ENCODE measurements at places on chromosomes 3 and 15. TPM values are rescaled to one million over a fixed set of nuclear protein-coding genes. Genes with fewer than 3 reads are reported as not detected.
A peak's percentile ranks its signal among the peaks of the same experiment; 100 is the strongest.

The PARP6 gene
- 55.3 TPM for total RNA-seq

DNA sequence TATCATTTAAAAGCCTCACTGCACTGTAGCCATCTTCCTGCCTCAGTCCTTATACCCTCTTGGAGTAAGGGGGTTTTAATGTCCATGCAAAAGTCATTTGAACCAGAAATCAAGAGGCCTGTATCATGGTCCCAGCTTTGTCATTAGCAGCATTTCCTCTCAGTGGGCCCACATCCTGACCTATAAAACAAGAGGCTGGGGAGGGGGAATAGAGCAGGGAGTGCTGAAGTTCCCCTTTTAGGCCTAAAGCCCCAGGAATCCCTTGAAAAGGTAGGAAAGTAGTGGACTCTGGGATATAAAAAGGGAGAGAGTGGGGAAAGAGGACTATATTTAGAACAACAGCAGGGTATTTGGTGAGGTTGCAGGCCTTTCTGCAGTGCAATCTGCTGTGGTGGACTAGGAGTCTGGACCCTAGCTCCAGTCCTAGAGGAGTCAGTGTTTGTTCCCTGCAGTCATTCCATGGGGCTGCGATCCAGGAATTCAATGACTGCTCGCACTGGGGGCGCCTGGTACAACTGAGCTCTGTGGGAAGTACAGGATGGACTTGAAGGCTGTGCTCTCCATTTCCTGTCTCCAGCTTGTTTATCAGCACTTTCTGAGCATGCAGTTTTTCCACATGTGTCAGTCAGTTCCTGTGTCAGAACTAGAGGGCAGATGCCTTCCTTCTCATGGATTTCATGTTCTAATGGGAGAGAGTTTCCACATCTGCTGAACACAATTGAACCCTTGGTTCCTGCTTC lies 46.8 kb downstream of the PDHB start:
- no peak overlapping the region for H3K4me3 ChIP-seq
- no peak overlapping the region for H3K27ac ChIP-seq
- H3K36me3 ChIP-seq, result no peaks in the 10 kb centered on the region
- peak; percentile 57 for DNase-seq

- no peak for DNase-seq
- H3K4me1 ChIP-seq, result no peaks in the 10 kb centered on the region
- H3K4me3 ChIP-seq, result no peak overlapping the region
- H3K36me3 ChIP-seq, result peaks cover 5% of the 10 kb centered on the region
Measured at GRCh38 chr15:76401285-76401684, 64.7 kb downstream of the ISL2 start.

DNA sequence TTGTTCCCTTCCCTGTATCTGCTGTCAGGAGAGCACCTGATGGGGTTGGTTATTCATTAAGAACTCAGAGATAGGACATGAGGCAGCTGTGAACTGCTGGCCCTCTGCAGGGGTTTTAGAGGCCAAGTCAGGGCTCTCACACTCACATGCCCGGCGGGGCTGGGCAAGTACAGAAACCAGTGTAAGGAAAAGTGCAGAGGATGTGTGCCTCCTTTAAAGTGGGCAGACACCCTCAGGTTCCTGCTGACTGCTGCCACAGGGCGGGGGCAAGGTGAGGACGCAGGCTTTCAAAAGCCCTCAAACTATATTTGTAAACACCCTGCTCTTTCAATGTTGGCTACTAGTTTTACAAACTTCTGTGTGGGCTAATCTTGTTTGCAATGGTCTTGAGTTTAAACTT lies 22.4 kb downstream of the CXCR6 start:
- H3K27me3 ChIP-seq, result no peaks in the 10 kb centered on the region
- H3K27ac ChIP-seq, result no peak overlapping the region
- DNase-seq, result no peak
- H3K36me3 ChIP-seq, result peaks cover 35% of the 10 kb centered on the region
- H3K4me3 ChIP-seq, result no peak overlapping the region

- no peaks in the 10 kb centered on the region for H3K36me3 ChIP-seq
- no peak overlapping the region for H3K4me3 ChIP-seq
- DNase-seq, result no peak
- H3K27ac ChIP-seq, result no peak overlapping the region
- H3K27me3 ChIP-seq, result no peaks in the 10 kb centered on the region
- H3K4me1 ChIP-seq, result no peaks in the 10 kb centered on the region
Measured at GRCh38 chr3:17686613-17687012, 55.8 kb downstream of the TBC1D5 start.

DNA sequence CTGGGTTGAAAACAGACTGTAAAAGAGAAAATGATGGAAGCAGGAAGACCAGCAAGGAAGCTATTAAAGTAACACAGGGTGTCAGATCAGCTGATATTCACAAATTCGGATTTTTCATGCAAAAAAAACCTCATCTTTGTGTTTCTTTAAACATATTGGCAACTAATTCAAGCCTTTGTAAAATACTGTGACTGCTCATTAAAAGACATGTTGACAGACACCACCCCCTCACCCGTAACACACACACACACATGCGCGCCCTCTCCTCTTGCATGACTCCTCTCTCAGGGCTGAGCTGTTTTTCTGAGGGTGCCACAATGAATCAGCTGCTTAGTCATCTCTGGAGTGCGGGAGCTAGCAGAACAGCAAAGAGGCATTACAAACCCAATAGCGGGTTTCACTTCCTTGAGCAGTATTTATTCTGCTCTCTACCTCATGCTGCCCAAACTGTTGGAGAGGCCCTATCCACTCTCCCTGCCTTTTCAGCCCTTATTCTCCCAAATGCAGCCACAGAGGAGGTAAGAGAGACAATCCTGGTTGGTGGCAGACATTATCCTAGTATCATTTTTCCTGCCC lies 35.8 kb upstream of the CCDC80 start:
- H3K4me3 ChIP-seq, result no peak overlapping the region
- peaks cover 1% of the 10 kb centered on the region for H3K4me1 ChIP-seq
- H3K27ac ChIP-seq, result peak overlapping the region; percentile 39
- H3K36me3 ChIP-seq, result no peaks in the 10 kb centered on the region

DNA sequence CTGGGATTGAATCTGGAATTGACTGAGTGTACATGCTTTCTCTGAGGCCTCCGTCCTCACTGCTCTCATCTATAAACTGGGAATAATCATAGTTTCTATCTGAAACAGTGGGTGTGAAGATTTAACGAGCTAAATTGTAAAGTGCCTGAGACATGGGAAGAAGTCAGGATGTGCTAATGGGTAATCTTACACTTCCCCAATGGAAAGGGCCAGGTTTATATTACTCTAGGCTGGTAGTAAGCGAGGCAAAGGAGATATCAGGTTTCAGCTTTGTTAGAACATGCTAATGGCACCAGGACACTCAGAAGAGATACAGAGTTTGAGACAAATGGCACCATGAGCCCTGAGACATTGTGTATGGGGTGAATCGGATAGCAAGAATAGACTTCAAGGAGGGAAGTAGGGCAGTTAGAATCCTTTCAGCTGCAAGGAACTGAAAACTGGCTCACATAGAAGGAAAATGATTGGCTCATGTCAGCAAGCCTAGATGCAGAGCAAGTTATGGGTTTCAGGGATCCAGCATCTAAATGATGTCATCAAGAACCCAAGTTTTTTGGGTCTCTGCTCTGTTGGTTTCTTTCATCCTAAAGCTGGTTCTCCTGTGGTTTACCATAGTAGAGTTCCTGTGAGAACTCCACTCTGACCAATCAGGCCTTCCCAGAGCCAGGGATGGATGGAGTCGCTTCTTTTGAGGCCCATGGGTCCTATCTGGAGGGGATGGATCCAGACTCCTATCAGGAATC lies 21.8 kb downstream of the FLNB start:
- H3K36me3 ChIP-seq, result no peaks in the 10 kb centered on the region
- H3K27ac ChIP-seq, result no peak overlapping the region
- peaks cover 18% of the 10 kb centered on the region for H3K4me1 ChIP-seq

DNA sequence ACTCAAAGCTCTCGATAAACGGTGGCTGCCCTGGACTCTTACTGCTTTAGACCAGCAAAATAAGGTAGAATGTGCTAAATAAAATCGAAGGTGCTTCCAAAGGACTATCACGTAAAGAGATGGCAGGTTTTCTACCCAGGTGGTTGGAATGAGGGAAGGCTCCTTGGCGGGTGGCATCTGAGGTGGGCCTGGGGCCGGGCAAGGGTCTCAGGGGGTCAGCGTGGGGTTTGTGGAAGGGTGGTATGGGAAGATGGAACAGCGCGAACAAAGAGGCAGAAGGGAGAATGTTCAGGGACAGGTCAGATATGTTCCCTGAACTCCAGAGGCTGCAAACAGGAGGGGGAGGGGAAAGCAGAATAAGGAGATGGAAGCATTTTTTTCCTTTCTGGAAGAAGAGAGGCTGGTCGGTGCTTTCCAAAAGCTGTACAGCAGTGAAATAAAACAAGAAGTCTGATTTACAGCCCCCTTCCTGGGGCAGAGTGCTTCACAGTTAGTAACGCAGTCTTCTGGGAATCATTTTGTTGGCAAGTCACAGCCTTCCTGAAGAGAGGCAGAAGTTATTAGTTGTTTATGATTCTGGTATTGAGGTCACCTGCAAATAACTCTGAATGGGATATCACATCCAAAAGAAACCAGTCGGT lies 58.3 kb upstream of the ATG7 start:
- no peak overlapping the region for H3K27ac ChIP-seq
- no peak for DNase-seq
- H3K4me3 ChIP-seq, result no peak overlapping the region
- no peaks in the 10 kb centered on the region for H3K27me3 ChIP-seq
- H3K36me3 ChIP-seq, result no peaks in the 10 kb centered on the region

DNA sequence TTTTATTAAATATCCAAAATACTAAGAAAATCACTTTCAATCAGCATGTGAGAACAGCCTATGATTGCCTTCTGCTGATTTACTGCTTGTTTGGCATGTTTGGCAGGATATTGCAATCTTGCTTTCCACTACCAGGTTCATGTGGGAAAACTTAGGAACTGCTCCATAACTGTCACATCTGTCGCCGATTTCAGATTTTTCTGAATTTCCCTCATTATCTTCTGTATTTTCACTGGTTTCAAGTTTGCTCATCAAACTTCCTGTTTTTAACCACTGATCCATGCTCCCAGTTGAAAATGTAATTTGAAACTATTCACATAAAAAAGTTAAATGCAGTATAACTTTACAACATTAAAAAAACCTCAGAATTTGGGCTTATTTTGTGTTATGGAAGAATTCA lies 93.0 kb downstream of the NFKBIZ start:
- DNase-seq, result peak; percentile 36
- no peak overlapping the region for H3K4me3 ChIP-seq
- no peaks in the 10 kb centered on the region for H3K36me3 ChIP-seq
- H3K27me3 ChIP-seq, result no peaks in the 10 kb centered on the region
- H3K4me1 ChIP-seq, result peaks cover 48% of the 10 kb centered on the region

The FBXW12 gene
- total RNA-seq, result not detected

The REC114 gene
- not detected for total RNA-seq

The LOXL1 gene
- total RNA-seq, result 25.3 TPM

GRCh38 chr3:81911221-81911620 lies 149.8 kb upstream of the GBE1 start:
- no peaks in the 10 kb centered on the region for H3K27me3 ChIP-seq
- H3K4me1 ChIP-seq, result no peaks in the 10 kb centered on the region
- H3K36me3 ChIP-seq, result no peaks in the 10 kb centered on the region
- no peak overlapping the region for H3K27ac ChIP-seq
- no peak overlapping the region for H3K4me3 ChIP-seq

DNA sequence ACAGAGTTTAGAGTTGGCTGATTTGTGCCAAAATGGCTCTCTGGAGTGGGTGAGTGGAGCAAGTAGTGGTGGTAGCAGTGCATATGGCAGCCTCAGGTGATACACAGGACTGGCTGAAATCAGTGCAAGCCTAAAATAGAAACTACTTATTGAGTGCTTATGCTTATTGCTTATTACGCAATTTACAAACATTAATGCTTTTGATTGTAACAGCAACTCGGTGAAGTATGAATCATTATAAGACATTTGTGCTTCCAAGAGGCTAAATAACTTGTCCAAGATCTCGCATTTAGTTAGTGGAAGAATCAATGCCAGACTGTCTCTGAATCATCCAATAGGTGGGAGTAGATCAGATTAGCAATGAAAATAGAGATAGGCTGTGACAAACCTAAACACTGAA lies 353.8 kb downstream of the NAALADL2 start:
- no peak overlapping the region for H3K4me3 ChIP-seq
- H3K27ac ChIP-seq, result no peak overlapping the region
- H3K4me1 ChIP-seq, result no peaks in the 10 kb centered on the region
- H3K27me3 ChIP-seq, result no peaks in the 10 kb centered on the region

- no peaks in the 10 kb centered on the region for H3K27me3 ChIP-seq
- no peak overlapping the region for H3K27ac ChIP-seq
- H3K36me3 ChIP-seq, result no peaks in the 10 kb centered on the region
- no peaks in the 10 kb centered on the region for H3K4me1 ChIP-seq
- no peak overlapping the region for H3K4me3 ChIP-seq
Measured at GRCh38 chr15:89231832-89232231, 10.5 kb upstream of the RLBP1 start.

GRCh38 chr3:14507757-14508504 lies 32.2 kb downstream of the GRIP2 start:
- H3K27ac ChIP-seq, result no peak overlapping the region
- H3K4me1 ChIP-seq, result no peaks in the 10 kb centered on the region
- no peaks in the 10 kb centered on the region for H3K27me3 ChIP-seq
- H3K36me3 ChIP-seq, result no peaks in the 10 kb centered on the region

- H3K27me3 ChIP-seq, result no peaks in the 10 kb centered on the region
- DNase-seq, result no peak
- H3K4me1 ChIP-seq, result no peaks in the 10 kb centered on the region
- H3K4me3 ChIP-seq, result no peak overlapping the region
Measured at GRCh38 chr15:26926081-26926480, 44.9 kb upstream of the GABRG3 start.

- peaks cover 4% of the 10 kb centered on the region for H3K36me3 ChIP-seq
- H3K27me3 ChIP-seq, result no peaks in the 10 kb centered on the region
- no peak overlapping the region for H3K4me3 ChIP-seq
- H3K4me1 ChIP-seq, result no peaks in the 10 kb centered on the region
Measured at GRCh38 chr3:136490646-136491405, 240.7 kb downstream of the PCCB start.

GRCh38 chr3:23805210-23805632 lies 534 bp upstream of the UBE2E1 start:
- H3K4me1 ChIP-seq, result peaks cover 16% of the 10 kb centered on the region
- H3K4me3 ChIP-seq, result no peak overlapping the region
- DNase-seq, result no peak
- no peaks in the 10 kb centered on the region for H3K27me3 ChIP-seq

- no peak for DNase-seq
- no peaks in the 10 kb centered on the region for H3K36me3 ChIP-seq
- H3K4me1 ChIP-seq, result no peaks in the 10 kb centered on the region
Measured at GRCh38 chr3:15657016-15657415, 55.5 kb downstream of the BTD start.

GRCh38 chr3:16904423-16905417 lies 20.0 kb downstream of the PLCL2 start:
- DNase-seq, result no peak
- peaks cover 11% of the 10 kb centered on the region for H3K4me1 ChIP-seq
- H3K27me3 ChIP-seq, result no peaks in the 10 kb centered on the region
- H3K27ac ChIP-seq, result peak overlapping the region; percentile 77
- no peak overlapping the region for H3K4me3 ChIP-seq

The RASGRF1 gene
- total RNA-seq, result 20.4 TPM

The ITIH4 gene
- total RNA-seq, result 7.5 TPM

- no peak overlapping the region for H3K4me3 ChIP-seq
- no peaks in the 10 kb centered on the region for H3K36me3 ChIP-seq
- peaks cover 4% of the 10 kb centered on the region for H3K4me1 ChIP-seq
- no peaks in the 10 kb centered on the region for H3K27me3 ChIP-seq
- H3K27ac ChIP-seq, result peak overlapping the region; percentile 6
- no peak for DNase-seq
Measured at GRCh38 chr15:57457726-57458125, 81.4 kb downstream of the CGNL1 start.

GRCh38 chr3:113002037-113002436 lies 11.3 kb downstream of the GTPBP8 start:
- peaks cover 17% of the 10 kb centered on the region for H3K36me3 ChIP-seq
- no peaks in the 10 kb centered on the region for H3K27me3 ChIP-seq
- no peaks in the 10 kb centered on the region for H3K4me1 ChIP-seq
- H3K27ac ChIP-seq, result no peak overlapping the region
- H3K4me3 ChIP-seq, result no peak overlapping the region
